ENCODE measurements at places on chromosomes 3 and 15.

GRCh38 chr3:161409069-161409468 is 37.8 kb upstream of the SPTSSB start:
- peak; percentile 0 for DNase-seq

- no peak for DNase-seq
These were observed 30.8 kb downstream of the CLK3 start for GRCh38 chr15:74646480-74646879.

- no peak for DNase-seq
These were observed 592.4 kb downstream of the EPHA3 start for GRCh38 chr3:89699771-89700170.

- DNase-seq, result no peak
These were observed 13.8 kb downstream of the RAB43 start for GRCh38 chr3:129107793-129108192.

DNA sequence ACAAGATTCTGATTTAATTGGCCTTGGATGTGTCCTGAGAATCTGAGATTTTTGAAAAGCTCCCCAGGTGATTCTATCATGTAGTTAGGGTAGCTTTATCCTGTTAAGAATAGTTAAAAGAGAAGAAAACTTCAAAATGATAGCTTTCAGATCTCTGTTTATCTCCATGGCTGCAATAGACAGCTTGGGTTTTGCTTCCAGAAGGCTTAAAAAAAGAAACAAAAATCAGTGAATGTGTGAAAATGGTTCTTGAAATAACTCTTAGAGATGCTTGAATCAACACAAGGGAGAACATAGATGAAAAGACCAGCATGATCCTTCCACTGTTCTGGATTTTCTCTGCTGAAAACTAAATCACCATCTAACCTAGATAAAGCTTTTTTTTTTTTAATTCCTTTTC is 60.8 kb upstream of the TMC3 start:
- DNase-seq, result no peak

- no peak for DNase-seq
These were observed 259.1 kb downstream of the PTPRG start for GRCh38 chr3:61820306-61820992.

DNA sequence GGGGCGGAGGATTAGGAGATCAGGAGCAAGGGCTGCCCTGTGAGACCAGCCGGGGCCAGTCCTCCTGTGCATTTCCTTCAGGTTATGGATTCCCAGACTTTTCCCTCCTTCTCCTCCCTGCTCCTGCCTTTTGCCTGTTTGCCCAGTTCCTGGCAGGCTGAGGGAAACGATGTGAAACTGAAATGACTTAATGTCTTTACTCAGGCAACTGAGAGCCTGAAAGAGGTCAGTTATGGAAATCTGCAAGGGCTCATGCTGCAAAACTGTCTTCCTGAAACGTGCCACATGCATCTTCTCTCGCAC is 57.2 kb downstream of the MESD start:
- no peak for DNase-seq

GRCh38 chr3:139676108-139676507 is 1.7 kb downstream of the NMNAT3 start:
- no peak for DNase-seq

DNA sequence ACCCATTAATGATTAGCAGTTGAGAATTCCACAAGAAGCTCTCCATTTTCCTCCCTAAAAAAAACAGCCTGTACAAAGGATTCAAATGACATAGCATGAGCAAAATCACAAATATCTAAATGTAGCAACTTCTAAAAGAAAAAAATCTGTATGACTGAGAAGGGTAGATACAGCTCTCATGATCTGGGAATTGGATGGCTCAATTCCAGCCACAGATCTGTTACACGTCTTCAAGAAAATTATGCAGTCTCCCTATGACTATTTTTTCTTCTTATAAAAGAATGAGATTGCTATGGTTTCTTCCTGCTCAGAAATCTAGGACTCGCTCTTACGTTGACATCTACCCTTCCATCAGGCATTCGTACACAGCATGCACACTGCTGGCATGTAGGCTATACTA is 71.5 kb downstream of the PLCH1 start:
- DNase-seq, result no peak

DNA sequence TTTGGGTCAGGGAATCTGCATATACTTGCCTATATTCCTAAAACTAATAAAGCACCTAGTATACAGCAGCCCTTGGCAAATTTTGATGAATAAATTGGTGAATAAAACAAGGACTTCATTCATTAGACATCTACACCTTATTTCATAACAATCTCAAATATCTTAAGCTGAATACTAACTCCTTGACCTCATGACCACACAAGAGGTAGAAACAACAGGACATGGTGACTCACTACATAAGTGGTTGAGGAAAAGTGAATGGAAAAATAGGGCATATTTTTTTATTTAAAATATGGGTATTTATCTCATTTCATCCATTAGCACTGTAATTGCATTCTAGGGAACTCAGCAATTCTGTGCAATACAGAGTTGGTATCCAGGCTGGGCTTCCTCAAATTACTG is 7.8 kb upstream of the STAC start:
- no peak for DNase-seq

GRCh38 chr3:39154280-39155021 is 1.1 kb upstream of the CSRNP1 start:
- DNase-seq, result no peak

- no peak for DNase-seq
These were observed 96.5 kb downstream of the SLCO3A1 start for GRCh38 chr15:91950054-91950453.

DNA sequence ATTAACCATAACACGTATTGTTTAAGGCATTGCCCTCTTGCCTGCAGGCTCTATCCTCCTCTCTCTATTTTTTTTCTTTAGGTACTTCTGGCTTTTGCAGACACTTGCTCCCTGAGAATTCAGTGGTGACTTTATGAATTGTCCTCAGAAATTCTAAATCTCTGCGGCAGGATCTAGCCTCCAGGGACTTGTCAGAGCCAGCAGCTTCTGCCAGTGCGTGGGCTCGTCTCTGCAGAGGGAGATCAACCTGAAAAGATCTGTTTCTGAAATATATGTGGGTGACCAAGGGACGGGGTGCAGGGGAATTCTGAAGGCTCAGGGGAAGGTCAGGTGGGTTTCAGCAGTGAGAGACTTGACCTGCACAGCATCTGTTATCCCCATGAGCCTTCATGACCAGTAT is 326.1 kb upstream of the LRRFIP2 start:
- DNase-seq, result no peak

DNA sequence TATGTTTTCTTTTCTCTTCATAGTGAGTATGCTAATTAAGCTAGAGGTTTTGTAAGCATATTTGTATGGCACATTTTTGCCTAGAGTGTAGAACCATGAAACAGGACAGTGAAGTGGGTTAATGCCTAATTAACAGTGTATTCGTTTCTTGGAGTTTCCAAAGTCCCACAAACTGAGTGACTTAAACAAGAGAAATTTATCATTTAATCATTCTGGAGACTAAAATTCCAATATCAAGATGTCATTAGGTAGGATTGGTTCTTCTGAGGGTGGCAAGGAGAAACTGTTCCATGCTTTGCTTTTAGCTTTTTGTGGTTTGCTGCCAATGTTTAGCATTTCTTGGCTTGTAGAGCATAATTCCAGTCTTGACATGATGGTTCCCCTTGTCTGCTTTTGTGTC is 734.2 kb downstream of the NAALADL2 start:
- DNase-seq, result no peak

GRCh38 chr3:127484601-127485388 is 105.7 kb downstream of the TPRA1 start:
- no peak for DNase-seq

- no peak for DNase-seq
These were observed 6.5 kb upstream of the HPS3 start for GRCh38 chr3:149122721-149123578.

- no peak for DNase-seq
These were observed 128.5 kb downstream of the MYRIP start for GRCh38 chr3:39937874-39938273.

GRCh38 chr3:9770276-9770812 is 597 bp upstream of the CAMK1 start:
- DNase-seq, result no peak

- DNase-seq, result no peak
These were observed 50.4 kb upstream of the TGFBR2 start for GRCh38 chr3:30555968-30556367.

GRCh38 chr15:79299126-79299840 is 11.6 kb upstream of the TMED3 start:
- no peak for DNase-seq

GRCh38 chr3:14837878-14838258 is 19.1 kb downstream of the FGD5 start:
- DNase-seq, result no peak

Measured in stimulated activated naive CD4-positive, alpha-beta T cell (primary cell).